ENCODE measurements at places on chromosomes 4 and X.

DNA sequence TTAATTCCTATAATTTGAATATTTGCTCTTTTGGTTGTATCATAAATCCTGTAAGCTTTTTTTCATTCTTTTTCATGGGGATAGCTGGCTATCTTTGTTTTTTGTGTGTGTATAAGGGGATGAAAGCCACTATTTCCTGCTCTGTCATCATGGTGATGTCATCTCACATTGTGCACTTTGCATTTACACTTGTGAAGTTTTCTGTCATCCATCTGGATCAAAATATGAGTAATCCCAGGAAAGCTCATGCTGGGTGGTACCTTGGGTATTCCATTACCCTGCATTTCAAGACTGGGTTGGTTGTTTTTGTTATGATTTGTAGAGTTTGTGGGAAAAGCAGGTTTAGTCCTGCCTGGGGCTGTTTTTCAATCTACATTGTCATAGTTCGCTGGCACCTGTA is 367.3 kb downstream of the CHIC1 start:
- DNase-seq: peak; percentile 83

- DNase-seq: no peak
Observed at GRCh38 chrX:53122013-53122412, 28.1 kb downstream of the KANTR start.

DNA sequence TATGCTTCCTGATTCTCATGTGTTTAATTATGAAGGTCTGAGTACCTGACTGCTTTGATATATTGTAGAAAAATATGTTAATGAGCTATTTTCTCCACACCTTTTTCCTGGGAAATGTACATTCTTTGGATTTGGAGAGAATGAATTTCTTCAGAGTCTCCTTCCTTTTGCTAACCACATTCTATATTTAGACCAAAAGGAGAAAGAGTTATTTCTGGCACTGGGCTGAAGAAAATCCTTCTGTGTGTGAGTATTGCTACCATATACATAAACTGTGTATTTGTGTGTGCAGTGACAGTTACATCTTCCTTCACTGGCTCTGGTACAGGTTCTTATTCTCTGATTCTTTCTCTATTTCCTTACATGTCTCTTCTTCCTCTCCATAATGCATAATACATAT is 44.5 kb upstream of the PGRMC2 start:
- DNase-seq: no peak

GRCh38 chr4:79429113-79429903 is 21.3 kb upstream of the GK2 start:
- DNase-seq: no peak

- no peak for DNase-seq
Observed at GRCh38 chrX:57772637-57773036, 92.6 kb upstream of the NLRP2B start.

GRCh38 chrX:134661295-134661694 is 3.0 kb upstream of the PLAC1 start:
- no peak for DNase-seq
